Hematopoietic multipotent progenitor cell (in vitro differentiated cells): ENCODE measurements at places on chromosomes 12 and 14.

DNA sequence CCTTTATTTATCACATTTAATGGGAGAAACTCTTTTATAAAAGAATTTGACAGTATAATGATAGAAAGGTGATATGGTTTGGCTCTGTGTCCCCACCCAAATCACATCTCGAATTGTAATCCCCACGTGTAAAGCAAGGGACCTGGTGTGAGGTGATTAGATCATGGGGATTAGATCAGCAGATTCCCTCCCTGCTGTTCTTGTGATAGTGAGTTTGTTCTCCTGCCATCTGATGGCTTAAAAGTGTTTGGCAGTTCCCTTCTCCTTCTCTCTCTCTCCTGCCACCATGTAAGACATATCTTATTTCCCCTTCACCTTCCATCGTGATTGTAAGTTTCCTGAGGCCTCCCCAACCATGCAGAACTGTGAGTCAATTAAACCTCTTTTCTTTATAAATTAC, 1110.3 kb downstream of the FLRT2 start:
- DNase-seq = no peak

DNA sequence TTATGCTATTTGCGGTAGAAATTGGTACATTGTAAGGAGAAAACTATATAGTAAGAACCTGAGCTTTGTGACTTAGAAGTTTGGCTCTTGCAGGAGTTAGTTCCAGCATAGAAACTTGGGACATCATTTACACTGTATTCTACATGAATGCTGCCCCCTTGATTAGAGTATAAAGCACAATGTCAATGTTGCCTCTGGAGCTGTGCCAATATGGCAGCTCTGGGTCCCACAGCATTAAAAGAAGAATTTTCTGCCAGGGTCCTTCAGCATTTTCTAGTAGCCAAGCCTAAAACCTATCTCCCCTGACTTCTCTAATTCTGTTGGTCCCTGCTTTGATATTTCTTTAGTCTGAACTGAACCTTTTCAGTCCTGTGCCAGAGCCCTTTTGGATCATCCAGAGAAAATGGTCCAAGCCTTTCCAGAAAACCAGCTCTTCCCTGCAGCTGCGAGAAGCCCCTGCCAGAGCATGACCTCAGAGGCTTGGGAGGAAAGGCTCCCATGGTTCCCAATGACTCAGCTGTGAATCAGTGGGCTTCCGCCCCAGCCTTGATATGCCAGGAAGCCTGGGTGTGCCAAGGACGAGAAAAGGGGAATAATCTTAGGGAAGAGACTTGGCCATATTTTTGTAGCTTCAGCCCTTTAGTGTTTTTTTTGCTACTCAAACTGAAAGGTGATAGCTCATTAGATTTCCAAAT, 43.2 kb downstream of the PLEKHG7 start:
- no peak for DNase-seq

DNA sequence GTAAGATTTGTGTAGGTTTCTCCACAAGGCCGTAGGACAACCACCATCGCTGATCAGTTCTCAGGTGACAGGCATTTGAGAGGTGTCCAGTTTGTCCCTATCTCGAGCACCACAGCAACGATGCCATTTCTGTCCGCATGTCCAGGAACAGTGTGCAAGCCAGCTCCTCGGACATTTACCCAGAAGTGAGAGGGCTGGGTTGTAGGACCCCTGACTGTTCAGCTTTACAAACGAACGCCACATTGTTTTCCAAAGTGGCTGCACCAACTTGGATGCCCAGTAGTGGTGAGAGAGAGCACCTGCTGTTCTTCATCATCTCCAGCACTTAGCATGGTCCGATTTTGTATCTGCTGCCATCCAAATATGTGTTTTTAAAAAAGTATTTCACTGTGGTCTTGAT, 38.6 kb downstream of the CYP46A1 start:
- DNase-seq = no peak

- no peak for DNase-seq
These were observed 132.1 kb downstream of the ANKS1B start for GRCh38 chr12:99852666-99853065.

- no peak for DNase-seq
These were observed 42.0 kb upstream of the ETV6 start for GRCh38 chr12:11607313-11608081.

DNA sequence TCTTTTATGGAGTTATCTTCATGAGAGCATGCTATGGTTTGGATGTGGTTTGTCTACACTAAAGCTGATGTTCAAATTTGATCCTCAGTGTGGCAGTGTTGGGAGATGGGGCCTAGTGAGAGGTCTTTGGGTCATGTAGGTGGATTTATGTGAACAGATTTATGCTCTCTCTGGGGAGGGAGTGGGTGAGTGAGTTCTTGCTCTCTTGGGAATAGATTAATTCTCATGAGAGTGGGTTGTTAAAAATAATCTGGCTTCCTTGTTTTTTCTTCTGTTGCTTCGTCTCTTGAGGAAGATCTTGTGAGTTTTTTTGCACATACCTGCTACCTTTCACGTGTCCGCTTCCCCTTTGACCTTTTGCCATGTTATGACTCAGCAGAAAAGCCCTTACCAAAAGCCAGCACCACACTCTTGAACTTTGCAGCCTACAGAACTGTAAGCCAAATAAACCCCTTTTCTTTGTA, 20.5 kb downstream of the DERA start:
- no peak for DNase-seq

- DNase-seq = peak; percentile 63
These were observed 19.3 kb upstream of the SERPINA6 start for GRCh38 chr14:94342334-94342934.

GRCh38 chr14:99655521-99655920, 10.6 kb downstream of the HHIPL1 start:
- DNase-seq = no peak

- DNase-seq = no peak
These were observed 8.6 kb downstream of the BRAP start for GRCh38 chr12:111677186-111677585.

DNA sequence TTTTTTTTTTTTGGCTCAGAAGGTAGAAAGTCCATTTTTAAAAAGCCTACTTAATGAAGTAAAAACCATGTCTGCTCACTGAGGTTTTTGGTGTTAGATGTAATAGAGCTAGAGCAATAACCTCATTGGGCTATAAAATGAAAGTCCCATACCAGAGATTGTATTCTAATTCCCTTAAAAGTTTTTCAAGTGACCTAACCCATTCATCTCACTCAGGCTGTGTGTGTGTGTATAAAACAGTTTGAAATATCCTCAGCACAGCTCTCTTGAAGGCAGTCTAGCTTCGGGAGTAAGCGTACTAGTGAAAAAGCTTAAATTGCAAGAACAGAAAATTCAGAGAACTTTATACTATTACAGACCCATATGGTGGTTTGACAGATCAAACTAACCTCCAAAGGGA, 313.8 kb downstream of the CEP128 start:
- no peak for DNase-seq

DNA sequence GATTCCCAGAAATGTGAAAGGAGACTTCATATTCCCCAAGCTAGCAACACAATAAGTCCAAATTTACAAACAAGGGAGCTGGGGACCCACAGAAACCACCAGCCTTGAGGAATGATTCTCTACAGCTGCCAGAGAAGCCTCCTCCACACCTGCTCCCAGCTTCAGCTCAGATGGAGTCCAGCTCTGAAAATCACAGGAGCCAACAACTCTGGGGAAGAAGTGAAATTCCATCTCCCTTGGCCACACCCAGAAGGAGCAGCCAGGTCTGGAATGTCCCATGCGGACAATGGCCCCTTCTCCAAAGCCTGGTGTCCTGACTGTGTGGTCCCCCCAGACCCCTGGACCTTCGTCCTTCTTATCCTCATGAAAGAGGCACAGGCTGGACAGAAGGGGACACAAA, 45.4 kb downstream of the SYNE3 start:
- DNase-seq = no peak

DNA sequence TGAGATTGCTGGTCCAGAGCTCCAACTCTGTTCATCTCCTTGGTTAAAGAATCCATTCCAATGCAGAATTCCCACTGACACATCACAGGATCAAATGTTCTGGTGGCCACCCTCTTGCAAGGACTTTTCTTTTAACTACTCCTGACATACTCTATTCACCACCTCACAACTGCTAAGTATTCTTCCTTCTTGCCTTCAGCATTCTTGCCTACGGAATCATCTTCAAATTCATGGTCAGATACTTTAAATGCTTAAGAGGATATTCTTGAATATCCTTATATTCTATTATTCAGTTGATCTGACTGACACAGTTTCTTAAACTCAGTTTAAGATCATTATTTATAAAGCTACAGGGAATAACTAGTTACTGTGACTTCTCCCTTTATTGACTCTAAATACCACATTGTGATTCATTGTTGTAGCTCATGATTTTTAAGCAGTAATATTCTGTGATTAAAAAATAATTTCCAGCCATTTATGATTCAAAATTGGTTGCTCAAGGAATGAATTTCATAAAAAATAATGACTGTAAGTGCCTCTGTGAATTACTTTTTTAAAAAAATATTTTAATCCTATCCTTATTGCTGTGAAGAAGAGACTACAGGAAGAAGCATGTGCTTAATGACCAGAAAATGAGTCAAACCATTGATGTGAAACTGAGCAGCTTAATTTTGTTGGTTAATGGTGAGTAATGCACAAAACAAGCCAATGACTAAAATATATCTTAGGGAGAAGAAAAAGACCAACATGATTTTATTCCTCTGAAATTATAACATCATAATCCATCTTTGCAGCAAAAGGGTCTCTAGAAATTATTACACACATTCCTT, 207.1 kb downstream of the PIK3C2G start:
- DNase-seq = no peak

DNA sequence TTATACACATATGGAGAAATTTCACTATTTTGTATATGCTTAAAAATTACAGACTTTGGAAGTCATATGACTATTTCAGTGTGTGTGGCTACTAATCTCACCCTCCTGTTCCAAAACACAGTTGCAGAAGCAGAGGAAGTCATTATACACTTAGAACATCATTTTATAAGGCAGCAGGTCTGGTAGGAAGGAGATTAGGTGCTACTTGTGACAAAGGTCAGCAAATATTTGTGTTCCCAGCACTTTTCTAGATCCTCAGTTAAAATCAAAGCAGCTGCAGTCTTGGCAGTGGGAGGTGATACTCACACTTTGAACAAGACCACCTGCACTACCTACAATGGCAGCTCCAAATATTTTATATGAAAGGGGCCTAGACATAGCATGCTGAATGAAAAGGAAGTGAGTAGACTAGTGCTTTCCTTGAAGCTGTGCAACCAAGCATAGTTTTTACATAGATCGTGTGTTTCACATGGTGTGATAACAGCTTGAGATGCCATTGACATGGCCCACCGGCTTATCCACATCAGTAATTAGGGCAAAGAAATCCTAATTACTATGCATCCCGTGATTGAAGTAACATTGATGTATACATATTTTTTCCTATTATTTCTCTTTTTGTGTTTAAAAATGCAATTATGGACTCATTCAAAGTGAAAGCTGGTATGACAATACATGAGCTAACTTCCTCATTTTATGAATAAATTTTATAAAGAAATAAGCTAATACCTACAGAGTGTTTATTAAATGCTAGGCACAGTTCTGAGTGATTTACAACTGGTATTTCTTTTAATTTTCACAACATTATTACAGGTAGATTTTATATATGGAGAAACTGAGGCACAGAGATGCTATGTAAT, 5.3 kb downstream of the GYS2 start:
- no peak for DNase-seq

- DNase-seq = no peak
These were observed 17.3 kb upstream of the CKAP4 start for GRCh38 chr12:106265116-106265515.
